ENCODE measurements at places on chromosomes 4 and X.

DNA sequence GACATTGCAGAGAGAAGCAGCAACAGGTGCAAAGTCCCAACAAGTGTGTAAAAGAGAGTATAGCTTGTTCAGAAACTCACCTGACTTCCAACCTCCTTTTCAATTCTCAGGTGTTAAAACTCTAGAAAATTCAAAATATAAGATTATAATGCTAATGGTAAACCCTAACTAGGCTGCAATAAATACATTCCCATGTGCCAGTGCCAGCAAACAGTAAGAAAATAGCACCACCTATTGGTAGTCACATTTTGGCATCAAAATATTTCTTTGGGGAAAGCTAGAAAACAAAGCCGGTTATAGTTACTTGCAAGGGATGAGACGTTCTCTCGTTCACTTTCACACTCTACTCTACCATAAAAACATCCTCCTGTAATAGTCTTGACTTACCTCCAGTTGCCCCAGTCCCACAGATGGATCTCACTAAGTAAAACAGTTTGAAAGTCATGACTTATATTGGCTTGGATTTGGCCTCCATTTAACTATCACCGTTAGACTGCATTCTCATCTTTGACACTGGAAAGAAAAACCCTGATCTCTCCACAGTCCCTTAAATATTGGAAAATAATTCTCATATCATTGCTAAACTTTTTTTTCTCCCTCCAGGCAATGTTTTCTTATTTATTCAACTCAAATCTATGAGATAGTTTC, 9.6 kb downstream of the BMP3 start:
- DNase-seq, result no peak

DNA sequence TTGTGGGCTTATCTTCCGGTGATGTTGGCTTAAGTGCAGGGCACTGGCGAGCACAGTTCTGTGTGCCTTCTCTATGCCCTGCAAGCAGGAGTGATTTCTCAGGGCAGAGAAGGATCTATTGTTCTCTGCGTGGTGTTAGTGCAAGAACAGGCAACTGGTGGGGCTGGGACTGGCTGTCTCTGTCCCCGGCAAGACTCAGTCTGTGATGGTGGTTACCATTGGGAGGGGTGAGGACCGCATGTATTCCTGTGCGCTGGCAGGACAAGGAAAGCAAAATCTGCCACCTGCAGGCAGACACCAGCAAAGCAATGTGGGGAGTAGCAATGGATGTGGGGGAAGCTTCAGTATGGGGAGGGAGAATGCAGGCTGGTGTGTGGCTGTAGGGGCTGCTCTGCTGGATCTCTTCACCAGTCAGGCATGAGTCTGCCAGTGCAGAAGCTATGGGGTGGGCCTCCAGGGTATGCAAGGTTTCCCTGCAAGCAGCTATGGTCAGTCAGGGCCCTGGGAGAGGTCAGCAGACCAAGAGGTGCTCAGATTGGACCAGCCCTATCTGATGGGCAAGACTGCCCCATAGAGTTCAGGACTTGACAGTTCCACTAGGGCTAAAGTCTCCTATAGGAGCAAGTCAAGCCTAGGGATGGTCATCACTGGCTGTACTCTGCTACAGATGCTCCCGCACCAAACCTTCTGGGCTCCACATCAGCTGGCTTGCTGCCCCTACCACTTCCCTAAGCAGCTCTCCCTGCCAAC, 16.8 kb downstream of the PF4 start:
- DNase-seq, result no peak

- no peak for DNase-seq
Measured at GRCh38 chrX:110320381-110320987, 2.6 kb upstream of the AMMECR1 start.

DNA sequence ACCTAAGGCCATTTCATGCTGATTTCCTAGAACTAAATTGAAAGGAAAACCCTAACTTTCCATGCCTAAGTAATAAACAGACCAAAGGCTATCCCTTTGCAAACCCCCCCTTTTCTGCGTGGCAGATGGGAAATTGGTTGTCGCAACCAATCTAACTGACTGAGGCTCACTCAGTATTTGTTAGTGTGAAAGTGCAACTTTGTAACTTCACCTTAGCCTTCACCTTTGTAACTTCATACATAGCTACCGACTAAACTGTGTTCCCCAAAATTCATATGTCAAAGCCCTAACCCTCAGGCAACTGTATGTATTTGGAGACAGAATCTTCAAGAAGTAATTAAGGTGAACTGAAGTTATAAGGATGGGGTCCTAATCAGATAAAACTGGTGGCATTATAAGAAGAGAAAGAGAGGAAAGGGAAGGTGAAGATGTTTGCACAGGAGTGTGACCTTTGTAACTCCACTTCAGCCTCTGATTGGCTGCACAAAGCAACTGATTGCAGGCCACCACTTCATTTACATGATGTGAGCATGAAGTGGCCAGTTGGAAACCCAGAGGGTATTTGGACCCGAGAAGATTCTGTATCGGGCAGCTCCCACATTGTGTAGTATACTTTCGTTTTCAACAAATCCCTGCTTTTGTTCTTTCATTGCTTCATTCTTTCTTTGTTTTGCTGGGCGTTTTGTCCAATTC, 4.9 kb upstream of the TMEM33 start:
- no peak for DNase-seq

- peak; percentile 54 for DNase-seq
Measured at GRCh38 chrX:10106806-10107205, 50.0 kb upstream of the CLCN4 start.

DNA sequence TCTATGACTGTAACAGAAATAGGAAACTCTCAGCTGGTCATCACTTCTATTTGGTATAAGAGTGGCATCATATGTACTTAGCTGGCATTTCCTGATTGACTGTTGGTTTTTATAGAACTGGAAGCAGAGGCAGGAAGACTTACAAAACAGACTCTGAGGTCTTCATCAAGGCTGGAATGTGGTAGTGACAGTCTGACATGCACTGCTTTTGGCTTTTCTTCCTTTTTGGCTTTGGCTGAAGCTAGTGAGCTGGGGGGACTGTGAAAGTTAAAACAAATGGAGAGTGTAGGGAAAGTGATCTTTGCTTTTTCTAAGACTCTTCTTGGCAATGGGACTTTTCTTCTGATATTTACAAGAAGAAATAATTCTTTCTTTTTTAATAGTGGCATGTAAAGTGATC, 121.1 kb upstream of the SLC4A4 start:
- DNase-seq, result no peak

- no peak for DNase-seq
Measured at GRCh38 chr4:41640906-41641305, 102.9 kb downstream of the LIMCH1 start.

GRCh38 chr4:152356428-152357034, 179.4 kb downstream of the FBXW7 start:
- DNase-seq, result no peak

GRCh38 chr4:127870688-127871087, 10.0 kb upstream of the PLK4 start:
- DNase-seq, result no peak

- no peak for DNase-seq
Measured at GRCh38 chrX:135639066-135639780, 74.2 kb upstream of the CT45A1 start.
